ENCODE measurements at places on chromosomes 12 and 14. TPM values are rescaled to one million over a fixed set of nuclear protein-coding genes. Genes with fewer than 3 reads are reported as not detected.

Gene CCDC92
- total RNA-seq, result 57.0 TPM

GRCh38 chr12:54658306-54659264 is 10.4 kb upstream of the DCD start:
- H3K4me3 ChIP-seq, result no peak overlapping the region
- H3K36me3 ChIP-seq, result no peaks in the 10 kb centered on the region
- H3K4me1 ChIP-seq, result peaks cover 11% of the 10 kb centered on the region
- peak; percentile 43 for DNase-seq

- no peaks in the 10 kb centered on the region for H3K27me3 ChIP-seq
- no peak overlapping the region for H3K27ac ChIP-seq
- no peak overlapping the region for H3K4me3 ChIP-seq
- H3K36me3 ChIP-seq, result peaks cover 28% of the 10 kb centered on the region
Observed at GRCh38 chr14:91229743-91230200, 14.7 kb downstream of the GPR68 start.

- DNase-seq, result peak; percentile 56
- peaks cover 15% of the 10 kb centered on the region for H3K36me3 ChIP-seq
- H3K27me3 ChIP-seq, result no peaks in the 10 kb centered on the region
- no peak overlapping the region for H3K4me3 ChIP-seq
Observed at GRCh38 chr12:108803428-108804105, 53.8 kb downstream of the SSH1 start.

GRCh38 chr14:32345311-32345791 is 16.3 kb downstream of the AKAP6 start:
- no peaks in the 10 kb centered on the region for H3K4me1 ChIP-seq
- H3K27me3 ChIP-seq, result no peaks in the 10 kb centered on the region
- no peak overlapping the region for H3K4me3 ChIP-seq
- H3K36me3 ChIP-seq, result no peaks in the 10 kb centered on the region

GRCh38 chr12:65319688-65320200 is 41.3 kb downstream of the MSRB3 start:
- H3K36me3 ChIP-seq, result no peaks in the 10 kb centered on the region
- no peak for DNase-seq
- no peaks in the 10 kb centered on the region for H3K27me3 ChIP-seq
- H3K4me3 ChIP-seq, result no peak overlapping the region
- no peak overlapping the region for H3K27ac ChIP-seq
- H3K4me1 ChIP-seq, result peaks cover 16% of the 10 kb centered on the region

GRCh38 chr14:98726585-98727405 is 545.2 kb downstream of the BCL11B start:
- no peak overlapping the region for H3K27ac ChIP-seq
- no peaks in the 10 kb centered on the region for H3K36me3 ChIP-seq
- H3K4me1 ChIP-seq, result no peaks in the 10 kb centered on the region
- no peak overlapping the region for H3K4me3 ChIP-seq

DNA sequence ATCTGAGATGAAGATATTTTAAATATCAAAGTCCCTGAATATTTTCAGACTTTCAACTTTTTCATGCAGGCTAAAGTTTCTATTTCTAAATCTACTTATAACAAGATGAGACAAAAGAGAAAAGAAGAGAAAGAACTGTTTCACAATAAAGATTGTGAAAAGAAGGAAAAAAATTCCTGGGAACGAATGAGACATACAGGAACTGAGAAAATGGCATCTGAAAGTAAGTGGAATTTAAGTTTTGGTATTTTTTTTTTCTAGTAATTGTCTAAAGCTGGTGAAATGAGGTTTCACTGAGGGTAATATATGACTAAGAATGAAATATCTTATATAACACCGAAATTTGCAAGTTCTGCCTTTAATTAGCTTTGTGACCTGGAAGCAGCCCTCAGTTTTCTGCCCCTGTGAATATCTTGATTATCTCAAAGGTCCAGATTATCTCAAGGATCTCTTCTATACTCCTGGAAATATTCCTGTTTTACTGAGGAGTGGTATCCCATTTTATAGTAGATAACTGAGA is 55.7 kb upstream of the PRPF39 start:
- no peak for DNase-seq
- H3K4me3 ChIP-seq, result no peak overlapping the region
- H3K36me3 ChIP-seq, result peaks cover 6% of the 10 kb centered on the region
- no peak overlapping the region for H3K27ac ChIP-seq

Gene CCDC184
- not detected for total RNA-seq
